Lower lobe of right lung (tissue), 2 donors: ENCODE measurements at places on chromosomes 2 and 18. TPM values are rescaled to one million over a fixed set of nuclear protein-coding genes. Genes with fewer than 3 reads are reported as not detected.
A peak's percentile ranks its signal among the peaks of the same experiment; 100 is the strongest.

DNA sequence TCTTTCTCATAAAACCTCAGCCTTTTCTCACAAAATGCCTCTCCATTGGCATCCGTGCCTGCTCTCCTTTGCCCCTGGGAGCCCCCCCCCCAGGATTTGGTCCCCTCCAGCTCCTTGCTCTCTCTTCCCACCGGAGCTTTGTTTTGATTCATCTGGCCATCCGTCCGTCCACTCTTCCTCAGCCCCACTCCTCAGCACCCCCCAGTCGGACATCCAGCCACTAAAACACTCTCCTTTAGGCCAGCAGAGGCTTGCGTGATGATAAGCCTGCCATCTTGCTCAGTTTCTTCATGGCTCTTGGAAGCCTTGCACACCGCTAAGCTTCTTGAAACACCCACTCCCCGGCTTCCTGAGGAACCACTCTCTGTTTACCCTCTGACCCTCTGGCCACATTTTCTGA is 31.5 kb upstream of the GNAL start:
- no peak for DNase-seq

- no peak for DNase-seq
These were observed 32.2 kb downstream of the MAIP1 start for GRCh38 chr2:199987586-199987985.

DNA sequence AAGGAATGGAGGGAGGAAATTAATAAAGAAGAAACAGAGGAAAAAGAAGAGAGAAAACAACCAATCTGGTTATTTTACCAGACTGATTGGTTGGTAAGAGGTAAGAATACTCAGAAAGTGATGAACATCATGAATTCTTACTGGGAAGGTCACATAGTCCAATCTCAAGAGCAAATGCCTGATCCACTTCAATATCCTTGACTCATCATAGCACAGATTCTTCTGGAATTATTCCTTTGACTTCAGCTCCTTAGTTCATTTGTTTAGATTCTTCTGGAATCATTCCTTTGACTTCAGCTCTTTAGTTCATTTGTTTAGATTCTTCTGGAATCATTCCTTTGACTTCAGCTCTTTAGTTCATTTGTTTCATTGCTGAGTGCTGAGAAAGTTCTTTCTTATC is 2030.6 kb upstream of the CELF4 start:
- DNase-seq = no peak

Gene HTRA2
- 34.3 TPM for total RNA-seq

Gene GNLY
- 21.5 TPM for total RNA-seq

DNA sequence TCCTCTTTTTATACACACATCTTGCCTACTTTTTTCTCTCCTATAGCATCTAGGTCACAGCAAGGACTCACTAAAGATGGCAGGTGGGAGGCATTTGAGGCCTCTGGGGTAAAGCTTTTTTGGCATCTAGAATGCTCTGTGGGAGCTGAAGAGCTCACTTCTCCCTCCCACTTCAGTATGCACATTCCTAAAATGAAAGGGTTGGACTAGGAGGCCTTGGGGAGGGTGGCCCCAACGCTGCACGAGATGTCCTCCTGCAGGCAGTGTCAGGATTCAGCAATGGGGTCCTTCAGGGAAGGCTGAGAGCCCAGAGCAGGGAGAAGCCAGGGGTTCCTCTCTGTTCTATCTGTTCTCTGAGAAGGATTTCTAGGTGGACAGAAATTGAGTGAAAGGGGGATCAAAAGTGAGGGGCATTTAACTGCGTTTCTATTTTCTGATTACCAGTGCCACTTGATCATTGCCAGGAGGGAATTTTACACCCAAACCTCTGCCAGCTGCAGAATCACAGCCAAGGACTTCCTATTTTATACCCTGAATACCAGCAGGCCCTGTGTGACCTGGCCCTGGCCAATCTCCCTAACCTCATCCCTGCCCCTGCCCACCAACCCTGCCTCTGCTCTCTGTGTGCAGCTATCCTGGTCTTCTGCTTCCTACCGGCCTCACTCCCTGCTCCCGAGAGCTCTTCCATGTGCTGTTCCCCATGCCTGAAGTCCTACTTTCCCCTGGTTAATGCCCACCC is 186.2 kb downstream of the CYP26B1 start:
- DNase-seq = no peak

- no peak for DNase-seq
These were observed 204.8 kb downstream of the TSN start for GRCh38 chr2:121960251-121960650.

DNA sequence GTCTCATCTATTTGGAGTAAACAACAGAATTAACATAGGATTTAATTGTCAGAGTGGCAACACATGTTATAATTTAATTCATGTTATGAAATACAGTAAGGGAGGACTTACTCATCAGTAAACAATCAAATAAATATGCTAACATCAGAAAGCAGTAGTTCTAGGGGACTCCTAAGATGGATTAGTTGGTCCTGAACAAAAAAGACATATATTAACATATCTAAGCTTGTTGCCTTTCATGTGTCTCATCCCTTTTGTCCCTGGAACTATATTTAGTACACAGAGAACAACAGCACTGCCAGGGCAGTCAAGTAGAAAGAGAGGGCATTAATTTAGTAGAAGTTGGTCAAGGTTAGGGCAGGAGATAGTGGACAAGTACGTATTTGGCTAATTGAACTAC is 117.8 kb upstream of the FZD5 start:
- DNase-seq = no peak

Gene CCDC102B
- 29.4 TPM for total RNA-seq

GRCh38 chr2:37326866-37327634 is 2.4 kb upstream of the PRKD3 start:
- no peak for DNase-seq

- DNase-seq = no peak
These were observed 130.0 kb upstream of the CCDC195 start for GRCh38 chr2:224846161-224846560.

GRCh38 chr18:50509012-50509411 is 50.9 kb upstream of the MAPK4 start:
- no peak for DNase-seq

- no peak for DNase-seq
These were observed 98.0 kb downstream of the PTGR3 start for GRCh38 chr18:75110846-75111415.

Gene FAM124B
- 4.8 TPM for total RNA-seq

DNA sequence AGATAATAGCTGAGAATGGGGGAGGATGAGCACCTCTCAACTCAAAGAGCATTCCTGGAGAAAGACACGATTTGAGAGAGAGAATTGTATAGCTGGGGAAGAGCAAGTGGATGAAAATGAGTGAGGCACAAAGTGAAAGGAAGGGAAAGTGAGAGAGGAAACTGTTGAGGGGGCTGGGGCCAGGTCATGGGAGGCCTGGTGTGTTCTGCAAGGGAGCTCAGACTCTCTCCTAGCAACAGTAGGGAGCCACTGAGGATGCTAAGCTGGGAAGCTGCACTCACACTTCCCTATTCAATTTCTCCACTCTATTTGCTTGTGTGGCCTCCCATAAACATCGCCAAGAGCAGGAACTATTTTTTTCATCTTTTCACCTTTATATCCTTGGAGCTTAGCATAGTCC is 14.8 kb downstream of the EVA1A start:
- DNase-seq = no peak

GRCh38 chr2:239025096-239025801 is 177.4 kb downstream of the TWIST2 start:
- peak; percentile 41 for DNase-seq

Gene CDH2
- total RNA-seq = 0.68 TPM
